ENCODE measurements at places on chromosomes 4 and X.

DNA sequence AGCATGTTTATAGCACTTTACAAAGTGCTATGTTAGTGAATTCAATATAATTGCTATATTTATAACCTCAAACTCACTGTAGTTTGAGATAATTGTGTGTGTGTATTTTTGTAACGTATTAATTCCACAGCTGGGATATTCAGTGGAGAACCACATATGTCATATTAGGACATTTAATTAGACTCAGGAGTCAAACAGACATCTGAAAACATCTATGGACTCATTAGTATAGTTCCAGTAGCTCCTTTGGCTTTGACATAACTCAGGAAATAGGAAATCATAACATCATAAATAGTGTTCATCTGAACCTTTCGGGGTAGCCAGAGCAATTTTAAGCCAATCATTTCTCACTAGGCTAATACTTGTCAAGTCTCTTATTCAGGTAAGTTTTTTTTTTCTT, 38.8 kb downstream of the NAA11 start:
- ATAC-seq: no peak

- no peak for ATAC-seq
These were observed 642.8 kb upstream of the DIPK2B start for GRCh38 chrX:45843518-45843917.

- ATAC-seq: peak; percentile 64
These were observed 151.4 kb upstream of the STX18 start for GRCh38 chr4:4693258-4693657.

DNA sequence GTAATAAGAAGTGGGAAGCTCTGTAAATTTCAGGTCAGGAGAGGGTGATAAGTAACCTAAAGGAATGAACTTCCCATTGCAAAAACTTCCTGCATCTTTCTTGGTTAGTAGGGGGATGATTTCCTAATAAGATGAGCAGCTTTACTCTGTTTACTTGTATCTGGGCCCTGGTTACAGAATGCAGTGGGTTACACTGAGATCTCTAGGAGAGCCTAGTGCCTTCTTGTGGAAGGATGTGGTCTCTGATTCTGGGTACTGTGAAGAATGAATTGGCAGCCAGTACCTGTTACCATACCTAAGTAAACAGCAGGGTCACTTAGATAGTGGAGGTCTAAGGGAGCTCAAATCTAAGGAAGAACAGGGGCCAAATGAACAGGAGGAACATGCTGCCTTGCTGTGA, 320.6 kb downstream of the ARHGAP10 start:
- peak; percentile 68 for ATAC-seq

DNA sequence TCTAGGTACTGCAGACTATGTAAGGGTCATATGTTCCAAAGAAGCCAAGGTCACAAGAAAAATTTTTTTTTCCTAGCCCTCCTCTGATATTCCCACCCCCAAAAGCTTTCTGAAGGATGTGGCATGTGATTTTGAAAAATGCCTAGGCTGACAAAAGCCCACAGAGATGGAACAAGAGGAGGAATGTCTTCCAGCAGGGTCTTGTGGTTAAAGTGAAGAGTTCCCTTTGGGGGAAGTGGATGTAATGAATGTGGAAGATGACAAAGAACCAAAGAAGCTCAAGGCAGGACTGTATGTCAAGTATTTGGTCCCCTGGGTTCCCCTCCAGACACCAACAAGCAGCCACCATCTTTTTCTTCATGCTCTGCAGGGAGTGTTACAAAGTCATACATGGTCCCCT, 268.8 kb downstream of the BCOR start:
- no peak for ATAC-seq

- no peak for ATAC-seq
These were observed 592.0 kb downstream of the IQCM start for GRCh38 chr4:149223659-149224058.

DNA sequence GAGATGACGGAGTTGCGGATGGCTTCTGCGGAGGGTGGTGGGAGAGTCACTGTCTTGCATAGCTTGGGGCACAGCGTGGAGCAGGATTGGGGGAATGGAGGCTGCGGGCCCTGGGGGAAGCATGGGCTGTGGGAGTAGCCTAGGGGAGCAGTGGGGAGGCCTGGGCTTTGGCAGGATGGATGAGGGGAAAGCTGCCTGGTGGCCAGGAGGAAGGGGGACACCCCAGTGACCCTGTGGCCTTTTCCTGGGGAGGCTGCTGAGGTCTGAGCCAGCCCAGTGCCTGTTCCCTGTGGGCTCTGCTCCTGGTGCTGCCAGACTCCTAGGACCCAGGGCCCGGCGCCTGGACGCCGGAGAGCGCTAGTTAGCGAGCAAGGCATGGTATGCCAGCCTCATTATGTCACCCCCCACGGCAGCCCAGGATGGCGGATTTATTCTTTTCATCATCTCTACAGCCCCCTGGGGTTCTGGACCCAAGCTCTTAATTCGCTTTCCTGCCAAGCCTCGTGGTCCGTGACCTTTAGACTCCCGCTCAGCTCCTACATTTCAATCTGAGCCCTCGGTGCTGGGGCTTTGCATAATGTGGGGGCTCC, 39.8 kb downstream of the SORCS2 start:
- no peak for ATAC-seq

- no peak for ATAC-seq
These were observed 283.0 kb upstream of the GPC4 start for GRCh38 chrX:133698298-133698697.

DNA sequence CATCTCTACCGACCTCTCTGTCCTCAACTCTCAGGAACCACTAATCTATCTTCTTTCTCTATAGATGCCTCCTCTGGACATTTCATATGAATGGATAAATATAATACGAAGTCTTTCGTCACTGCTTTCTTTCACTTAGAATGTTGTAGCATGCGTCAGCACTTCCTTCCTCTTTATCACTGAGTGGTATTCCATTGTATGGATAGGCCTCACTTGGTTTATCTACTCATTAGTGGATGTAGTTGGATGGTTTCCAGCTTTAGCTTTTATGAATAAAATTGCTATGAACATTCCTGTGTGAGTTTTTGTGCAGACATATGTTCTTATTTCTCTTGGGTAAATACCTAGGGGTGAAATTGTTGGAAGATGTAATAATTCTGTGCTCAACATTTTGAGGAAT, 528.2 kb upstream of the FAT1 start:
- no peak for ATAC-seq

GRCh38 chrX:42149281-42149680, 225.9 kb upstream of the CASK start:
- ATAC-seq: no peak

- peak; percentile 29 for ATAC-seq
These were observed 107.6 kb downstream of the DCTD start for GRCh38 chr4:182809417-182810102.

DNA sequence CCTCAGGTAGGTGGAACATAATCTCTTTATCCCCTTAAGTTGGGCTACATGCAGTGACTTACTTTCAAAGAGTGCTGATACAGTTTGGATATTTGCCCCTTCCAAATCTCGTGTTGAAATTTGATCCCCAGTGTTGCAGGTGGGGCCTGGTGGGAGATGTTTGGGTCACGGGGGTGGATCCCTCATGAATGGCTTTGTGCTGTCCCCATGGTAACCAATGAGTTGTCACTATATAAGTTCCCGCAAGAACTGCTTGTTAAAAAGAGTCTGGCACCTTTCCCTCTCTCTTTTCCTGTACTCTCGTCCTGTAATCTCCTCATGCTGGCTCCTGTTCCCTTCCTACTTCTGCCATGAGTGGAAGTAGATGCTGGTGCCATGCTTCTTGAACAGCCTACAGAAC, 71.3 kb downstream of the GLRA3 start:
- no peak for ATAC-seq

- ATAC-seq: peak; percentile 26
These were observed 17.6 kb downstream of the OFD1 start for GRCh38 chrX:13752141-13752540.

- no peak for ATAC-seq
These were observed 28.5 kb upstream of the BANK1 start for GRCh38 chr4:101762025-101762424.

DNA sequence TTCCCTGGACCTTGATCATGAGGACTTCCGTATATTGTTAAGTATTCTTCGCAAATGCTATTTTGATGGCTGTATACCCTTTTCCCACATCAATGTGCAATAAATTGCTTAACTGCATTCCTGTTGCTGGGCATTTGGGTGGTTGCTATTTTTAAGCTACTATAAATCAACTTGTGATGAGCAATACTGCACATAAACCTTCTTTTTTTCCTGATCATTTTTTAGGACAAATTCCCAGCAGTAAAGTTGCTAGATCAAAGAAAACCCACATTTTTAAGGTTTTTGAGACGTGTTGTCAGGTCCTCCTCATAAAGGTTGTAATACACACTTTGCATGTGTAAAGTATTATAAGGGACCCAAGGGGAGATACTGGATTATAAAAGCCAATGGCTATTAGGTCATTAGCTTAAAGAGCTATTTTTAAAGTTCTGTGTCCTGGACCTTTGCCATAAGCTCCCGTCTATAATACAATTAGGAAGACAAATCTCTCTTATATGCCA, 35.6 kb downstream of the LIMCH1 start:
- no peak for ATAC-seq

- no peak for ATAC-seq
These were observed 55.7 kb upstream of the PPARGC1A start for GRCh38 chr4:23945451-23946017.

DNA sequence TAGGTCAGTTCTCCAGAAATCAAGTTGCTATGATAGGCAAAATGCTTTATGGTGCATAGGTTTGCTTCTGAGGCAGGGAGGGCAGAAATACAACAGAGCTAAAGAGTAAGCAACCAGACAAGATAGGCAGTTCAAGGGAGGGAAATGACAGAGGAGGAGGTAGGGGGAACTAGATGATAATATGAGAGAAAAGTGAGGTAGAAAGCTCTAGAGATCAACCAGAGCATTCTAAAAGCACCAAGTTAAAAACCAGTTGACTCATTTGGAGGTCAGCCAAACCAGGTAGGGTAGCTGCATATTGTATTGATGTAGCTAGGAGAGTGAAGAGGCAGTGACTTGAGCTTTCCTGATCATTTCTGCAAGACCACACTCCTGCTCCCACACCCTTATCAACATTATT, 49.0 kb upstream of the SLC16A2 start:
- no peak for ATAC-seq

- peak; percentile 81 for ATAC-seq
These were observed 28.3 kb upstream of the AP1S2 start for GRCh38 chrX:15882704-15883539.

- no peak for ATAC-seq
These were observed 16.4 kb downstream of the TMEM154 start for GRCh38 chr4:152663203-152664066.

- ATAC-seq: no peak
These were observed 316.9 kb upstream of the NOCT start for GRCh38 chr4:138698641-138699040.

- peak; percentile 87 for ATAC-seq
These were observed 51.4 kb upstream of the LSM6 start for GRCh38 chr4:146124023-146124680.

GRCh38 chr4:28488021-28488420, 1627.4 kb downstream of the STIM2 start:
- ATAC-seq: no peak

GRCh38 chrX:68652326-68653170, 5.1 kb downstream of the STARD8 start:
- ATAC-seq: peak; percentile 18

- ATAC-seq: peak; percentile 61
These were observed 48.1 kb upstream of the FAM9C start for GRCh38 chrX:13092455-13092941.

GRCh38 chrX:11755724-11756123, 2.3 kb upstream of the MSL3 start:
- no peak for ATAC-seq

- ATAC-seq: peak; percentile 18
These were observed 41.3 kb upstream of the GPR78 start for GRCh38 chr4:8538703-8539567.

Measured in activated T-helper 17 cell treated with anti-CD3 and anti-CD28 coated beads, Interleukin-2, amount 50 U/mL, for 72 hours (primary cell).